C1 segment of cervical spinal cord (tissue), 14 donors: ENCODE measurements at places on chromosomes 6 and 20.
A peak's percentile ranks its signal among the peaks of the same experiment; 100 is the strongest.

DNA sequence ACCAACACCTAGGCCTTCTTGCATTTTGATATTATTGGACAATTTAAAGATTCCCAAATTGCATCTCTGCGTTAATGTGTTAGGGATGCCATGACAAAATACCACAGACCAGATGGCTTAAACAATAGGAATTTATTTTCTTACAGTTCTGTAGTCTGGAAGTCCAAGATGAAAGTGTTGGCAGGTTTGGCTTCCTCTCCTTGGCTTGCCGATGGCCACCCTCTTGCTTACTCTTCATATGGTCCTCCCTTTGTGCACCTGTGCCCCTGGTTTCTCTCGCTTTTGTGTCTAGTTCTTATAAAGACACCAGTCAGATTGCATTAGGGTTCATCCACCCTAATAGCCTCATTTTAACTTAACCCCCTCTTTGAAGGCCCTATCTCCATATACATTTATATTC, 842.4 kb upstream of the FLRT3 start:
- no peak for DNase-seq

- no peak for DNase-seq
Measured at GRCh38 chr6:6588924-6589709, 597 bp downstream of the LY86 start.

GRCh38 chr20:5511505-5511904, 194.8 kb upstream of the PROKR2 start:
- DNase-seq: no peak

DNA sequence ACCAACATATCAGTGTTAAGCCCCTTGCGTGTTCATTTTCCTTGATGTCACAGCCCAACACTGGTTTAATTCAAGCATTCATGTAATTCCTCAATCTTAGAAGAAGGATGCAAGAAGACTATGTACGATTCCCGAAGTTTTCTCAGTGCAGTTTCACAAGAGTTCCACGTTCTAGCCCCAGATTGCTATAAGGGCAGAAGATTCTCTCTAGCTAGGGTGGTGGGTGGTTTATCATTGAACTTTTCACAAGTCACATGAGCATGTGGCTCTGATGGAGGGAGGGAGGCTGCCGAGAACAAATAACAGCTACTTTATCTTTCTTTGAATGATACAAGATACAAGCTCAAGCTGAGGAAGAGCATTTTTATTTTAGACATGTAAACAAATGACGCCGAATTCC, 71.9 kb upstream of the NHSL1 start:
- DNase-seq: no peak

- no peak for DNase-seq
Measured at GRCh38 chr6:21158149-21158548, 435.4 kb upstream of the SOX4 start.

GRCh38 chr20:20603339-20603990, 109.0 kb downstream of the RALGAPA2 start:
- no peak for DNase-seq

- DNase-seq: no peak
Measured at GRCh38 chr6:151440930-151441329, 11.0 kb downstream of the RMND1 start.

GRCh38 chr6:63537201-63537958, 34.9 kb upstream of the LOC128125822 start:
- DNase-seq: no peak

DNA sequence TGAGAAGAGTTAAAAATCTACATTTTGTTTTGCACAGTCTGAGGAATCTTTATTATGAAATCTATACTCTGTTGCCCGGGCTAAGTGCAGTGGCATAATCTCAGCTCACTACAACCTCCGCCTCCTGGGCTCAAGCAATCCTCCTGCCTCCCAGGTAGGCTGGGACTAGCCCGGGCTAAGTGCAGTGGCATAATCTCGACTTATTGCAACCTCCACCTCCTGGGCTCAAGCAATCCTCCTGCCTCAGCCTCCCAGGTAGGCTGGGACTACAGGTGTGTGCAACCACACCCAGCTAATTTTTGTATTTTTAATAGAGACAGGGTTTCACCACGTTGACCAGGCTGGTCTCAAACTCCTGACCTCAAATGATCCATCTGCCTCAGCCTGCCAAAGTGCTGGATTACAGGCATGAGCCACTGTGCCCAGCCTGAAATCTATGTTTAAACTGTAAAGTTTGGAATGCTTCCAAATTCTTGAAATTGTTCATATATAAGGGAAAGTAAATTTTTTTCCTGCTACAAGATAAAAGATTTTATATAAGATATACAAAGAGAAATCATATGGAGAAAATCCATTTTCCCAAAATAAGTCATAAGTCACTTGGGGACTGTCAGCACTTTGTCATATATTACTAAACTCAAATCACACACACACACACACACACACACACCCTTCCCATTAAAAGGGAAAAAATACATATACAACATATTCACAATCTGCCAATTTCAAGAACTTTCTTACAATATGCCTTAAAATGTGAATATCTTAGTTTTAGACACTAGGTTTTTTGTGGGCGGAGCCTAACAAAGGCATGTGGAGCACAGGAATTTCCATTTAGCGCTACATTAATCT, 19.4 kb downstream of the PTPRK start:
- DNase-seq: no peak

- DNase-seq: no peak
Measured at GRCh38 chr20:37335642-37336368, 10.1 kb upstream of the SRC start.

- no peak for DNase-seq
Measured at GRCh38 chr6:67210450-67210849, 1424.6 kb upstream of the ADGRB3 start.

GRCh38 chr20:20699144-20699543, 13.3 kb downstream of the RALGAPA2 start:
- DNase-seq: no peak

DNA sequence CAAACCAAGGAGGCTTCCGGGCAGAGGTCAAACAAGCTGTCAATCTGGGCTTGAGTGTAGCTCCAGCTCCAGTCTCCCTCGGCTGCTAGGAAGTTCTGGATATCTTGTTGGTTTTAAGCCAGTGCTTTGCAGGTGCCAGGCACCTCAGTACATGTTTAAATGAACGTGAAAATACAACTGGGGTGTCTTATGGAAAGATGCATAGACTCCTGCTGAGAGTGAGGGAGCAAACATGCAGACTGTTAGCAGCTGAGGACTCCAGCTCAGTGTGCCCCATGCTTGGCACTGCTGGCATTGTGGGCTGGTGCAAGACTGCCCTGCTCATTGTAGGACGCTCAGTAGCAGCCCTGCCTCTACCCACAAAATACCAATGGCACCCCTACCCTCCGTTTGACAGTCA, 28.5 kb downstream of the ERMARD start:
- DNase-seq: no peak

GRCh38 chr20:1503564-1504227, 12.5 kb upstream of the SIRPB2 start:
- DNase-seq: peak; percentile 21

DNA sequence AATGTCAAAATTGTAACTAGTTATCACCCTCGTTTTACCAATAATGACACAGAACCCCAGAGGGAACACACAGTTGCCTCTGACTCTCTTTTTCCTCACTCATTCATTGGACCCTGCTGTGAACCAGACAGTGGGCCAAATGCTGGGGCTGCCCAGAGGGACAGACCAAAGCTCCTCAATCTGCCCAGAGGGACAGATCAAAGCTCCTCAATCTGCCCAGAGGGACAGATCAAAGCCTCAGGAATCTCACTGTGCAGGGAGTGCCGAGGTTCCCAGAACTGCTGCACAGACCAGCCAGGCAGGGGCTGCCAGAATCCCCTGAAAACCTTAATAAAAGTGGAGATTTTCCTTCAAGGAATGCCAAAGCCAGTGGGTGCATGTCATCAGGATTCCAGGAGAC, 179.1 kb downstream of the SOD2 start:
- DNase-seq: no peak

- no peak for DNase-seq
Measured at GRCh38 chr6:162491637-162492036, 235.9 kb downstream of the PRKN start.

DNA sequence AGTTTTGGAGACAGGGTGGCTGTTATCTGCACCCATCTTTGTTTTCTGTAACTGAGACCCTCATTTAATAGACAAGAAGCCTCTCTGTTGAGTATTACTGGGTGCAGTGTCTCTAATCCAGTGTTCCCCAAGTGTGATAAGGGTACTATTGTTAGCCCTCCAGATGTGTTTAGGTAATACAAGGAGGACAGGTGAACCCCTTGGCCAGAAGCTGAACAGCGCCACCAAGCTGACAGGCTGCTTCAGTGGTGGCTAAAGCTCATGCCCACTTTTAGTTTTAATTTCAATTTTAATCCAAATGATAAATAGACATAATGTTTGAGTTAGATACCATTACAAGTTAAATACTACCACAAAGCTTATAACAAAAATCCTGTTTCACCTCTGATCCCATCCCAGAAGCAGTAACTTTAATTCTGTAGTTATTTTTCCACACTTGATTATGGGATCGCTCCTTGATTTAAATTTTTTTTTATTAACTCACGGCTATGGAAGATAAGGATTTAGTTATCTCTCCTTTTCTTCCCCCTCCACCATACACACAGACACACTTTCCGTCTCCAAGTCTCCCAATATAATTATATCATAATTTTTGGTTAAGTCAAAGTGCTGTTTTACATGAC, 8.4 kb upstream of the STK35 start:
- no peak for DNase-seq

- DNase-seq: no peak
Measured at GRCh38 chr6:57276946-57277345, 40.5 kb upstream of the PRIM2 start.

- no peak for DNase-seq
Measured at GRCh38 chr6:5469101-5469846, 208.0 kb downstream of the FARS2 start.

GRCh38 chr6:44059359-44060346, 67.6 kb downstream of the MRPL14 start:
- no peak for DNase-seq

- no peak for DNase-seq
Measured at GRCh38 chr6:161218222-161218621, 55.6 kb downstream of the AGPAT4 start.

- DNase-seq: no peak
Measured at GRCh38 chr20:13671512-13671911, 32.8 kb upstream of the TASP1 start.

DNA sequence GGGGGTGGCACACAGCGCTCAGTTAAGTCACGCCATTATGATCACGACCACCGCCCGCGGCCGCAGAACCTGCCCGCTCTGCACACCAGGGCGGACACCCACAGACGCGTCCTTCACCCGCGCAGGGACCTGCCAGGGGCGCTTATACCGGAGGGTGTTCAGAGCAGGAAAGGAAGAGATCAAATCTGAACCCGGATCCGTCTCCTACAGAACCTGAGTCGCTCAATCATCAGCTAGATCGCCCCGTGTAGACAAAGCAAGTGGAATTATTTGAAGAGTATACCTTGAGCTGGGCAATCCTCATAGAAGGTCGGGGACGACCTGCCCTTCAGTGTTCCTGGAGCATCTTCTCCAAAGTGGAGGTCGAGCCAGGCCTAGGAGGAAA, 14.4 kb upstream of the ZNF217 start:
- no peak for DNase-seq

GRCh38 chr6:159608961-159609651, 83.9 kb downstream of the SOD2 start:
- DNase-seq: no peak

DNA sequence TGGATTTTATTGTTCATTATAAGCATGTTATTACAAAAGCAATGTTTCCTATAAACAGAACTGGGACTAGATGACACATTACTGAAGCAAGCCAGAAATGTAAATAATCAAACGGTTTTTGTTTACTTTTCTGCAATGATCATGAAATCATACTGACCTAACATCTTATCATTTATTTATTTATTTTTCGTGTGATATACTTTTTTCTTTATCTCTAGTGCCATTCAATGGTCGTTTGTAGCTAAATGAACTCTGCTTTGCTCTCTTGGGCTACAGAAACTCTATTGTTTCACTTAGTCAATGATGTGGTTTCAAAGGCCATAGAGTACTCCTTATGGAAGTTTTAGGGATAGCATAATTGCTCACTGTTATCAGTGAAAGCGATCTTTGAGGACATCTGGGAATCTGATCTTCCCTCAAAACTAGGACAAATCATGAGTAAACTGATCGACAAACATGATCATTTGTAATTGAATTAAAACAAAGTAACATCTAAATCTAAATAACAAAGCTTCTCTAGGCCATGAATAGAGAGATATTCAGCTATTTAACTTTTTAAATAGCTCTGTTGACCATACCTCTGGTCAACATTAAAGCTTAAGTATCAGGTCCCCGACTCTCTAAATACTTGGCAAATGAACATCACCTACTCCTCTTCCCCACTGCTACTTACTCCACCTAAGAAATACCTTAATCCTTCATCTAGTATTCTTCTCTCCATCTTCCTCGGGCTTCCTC, 933.4 kb downstream of the TFAP2A start:
- DNase-seq: no peak

- no peak for DNase-seq
Measured at GRCh38 chr20:64203037-64203777, 39.0 kb downstream of the MYT1 start.

DNA sequence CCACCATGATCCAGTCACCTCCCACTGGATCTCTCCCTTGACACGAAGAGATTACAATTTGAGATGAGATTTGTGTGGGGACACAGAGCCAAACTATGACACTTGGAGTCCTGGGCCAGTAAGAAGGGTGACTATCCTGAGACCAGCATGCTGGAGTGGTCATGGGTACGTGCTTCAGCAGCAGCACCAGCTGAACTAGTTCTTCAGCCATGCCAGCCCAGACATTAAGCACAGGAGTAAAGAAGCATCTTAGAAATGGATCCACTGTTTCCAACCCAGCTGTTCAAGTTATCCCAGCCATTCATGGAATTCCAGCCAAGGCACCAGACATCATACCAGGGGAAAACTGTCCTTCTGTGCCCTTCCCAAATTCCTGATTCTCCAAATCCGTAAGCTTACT, 370.0 kb downstream of the MAFB start:
- no peak for DNase-seq

DNA sequence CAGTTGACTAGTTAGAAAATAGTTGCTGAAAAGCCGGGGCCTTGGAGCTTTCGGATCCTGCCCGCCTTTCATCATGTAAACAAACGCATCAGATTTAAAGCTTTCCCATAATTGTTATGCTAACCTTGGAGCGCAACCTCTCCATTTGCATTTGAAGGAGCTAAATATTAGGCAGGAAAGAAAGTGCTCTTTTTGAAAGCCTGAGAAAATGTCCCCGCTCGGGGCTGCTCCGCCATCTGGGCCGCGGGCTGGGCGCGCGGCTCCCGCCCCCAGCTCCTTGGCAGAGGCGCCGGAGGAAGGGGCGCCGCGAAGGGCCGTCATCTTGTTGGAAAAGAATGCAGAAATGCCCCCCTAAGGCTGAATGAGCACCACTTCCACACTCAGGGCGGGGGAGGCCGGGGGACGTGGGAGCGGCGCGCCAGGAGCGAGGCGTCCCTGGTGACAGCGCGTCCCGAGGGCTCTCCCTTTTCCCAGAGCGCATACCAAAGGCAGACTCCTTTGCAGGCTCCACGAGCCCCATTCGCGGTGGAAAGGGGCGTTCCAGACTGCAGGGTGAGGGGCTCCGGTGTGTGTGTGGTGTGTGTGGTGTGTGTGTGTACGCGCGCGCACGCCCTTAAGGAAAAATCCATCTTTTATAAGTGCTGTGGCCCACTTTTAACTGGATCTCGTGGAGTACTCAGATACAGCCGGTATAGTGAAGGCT, 145.6 kb upstream of the ID4 start:
- DNase-seq: peak; percentile 2

GRCh38 chr20:39016041-39016440, 53.9 kb downstream of the DHX35 start:
- no peak for DNase-seq
